ENCODE measurements at places on chromosomes 11 and 22.

GRCh38 chr11:128447233-128447632, 140.1 kb downstream of the ETS1 start:
- DNase-seq, result no peak

DNA sequence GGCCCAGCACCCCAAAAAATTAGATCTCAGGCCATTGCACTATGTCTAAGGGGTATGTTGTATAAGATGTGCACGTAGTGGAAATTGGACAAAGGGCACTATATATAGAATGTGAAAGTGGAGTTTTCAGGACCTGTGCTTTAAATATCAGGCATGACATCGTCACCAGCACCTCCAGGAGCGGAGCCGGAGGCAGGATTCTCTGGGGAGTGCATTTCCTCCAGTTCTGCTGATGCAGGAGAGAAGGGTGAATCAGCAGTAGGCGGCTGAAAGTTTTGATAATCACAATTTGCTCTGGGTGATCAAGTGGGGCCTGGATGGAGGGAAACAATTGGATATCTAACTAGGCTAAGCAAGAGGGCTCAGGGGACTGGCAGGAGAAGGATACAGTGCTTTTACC, 69.1 kb upstream of the NTM start:
- no peak for DNase-seq

DNA sequence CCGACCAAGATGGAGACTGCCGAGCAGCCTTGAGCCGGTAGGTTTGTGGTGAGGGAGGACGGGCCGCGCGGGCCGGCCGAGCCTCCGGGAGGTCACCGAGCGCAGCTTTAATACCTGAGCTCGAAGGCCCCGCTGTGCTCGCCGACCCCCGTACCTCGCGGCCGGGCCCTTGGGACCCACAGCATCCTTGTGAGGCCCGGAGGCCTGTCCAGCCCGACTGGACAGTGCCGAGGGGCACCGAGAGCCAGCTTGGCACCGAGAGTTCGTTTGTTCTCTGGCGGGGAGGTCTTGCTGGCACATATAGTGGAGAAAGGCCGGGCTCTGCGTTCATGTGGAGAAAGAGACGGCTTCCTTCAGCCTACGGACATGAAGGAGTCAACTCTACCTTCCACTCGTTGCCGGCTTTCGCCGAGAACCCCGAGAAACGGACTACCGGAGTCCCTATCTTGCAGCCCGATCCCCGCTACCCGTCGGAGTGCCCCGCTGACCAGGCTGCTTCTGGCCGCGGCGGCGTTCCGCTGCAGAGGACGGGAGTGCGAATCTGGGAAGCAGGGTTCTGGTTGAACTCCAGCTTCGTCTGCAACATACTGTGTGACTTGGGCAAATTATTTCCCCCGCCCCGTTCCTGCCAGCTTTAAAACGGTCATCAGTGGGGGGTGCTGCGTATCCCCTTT, 349 bp downstream of the TSSC4 start:
- DNase-seq, result no peak

GRCh38 chr11:123206791-123207434, 11.9 kb upstream of the CLMP start:
- DNase-seq, result no peak

DNA sequence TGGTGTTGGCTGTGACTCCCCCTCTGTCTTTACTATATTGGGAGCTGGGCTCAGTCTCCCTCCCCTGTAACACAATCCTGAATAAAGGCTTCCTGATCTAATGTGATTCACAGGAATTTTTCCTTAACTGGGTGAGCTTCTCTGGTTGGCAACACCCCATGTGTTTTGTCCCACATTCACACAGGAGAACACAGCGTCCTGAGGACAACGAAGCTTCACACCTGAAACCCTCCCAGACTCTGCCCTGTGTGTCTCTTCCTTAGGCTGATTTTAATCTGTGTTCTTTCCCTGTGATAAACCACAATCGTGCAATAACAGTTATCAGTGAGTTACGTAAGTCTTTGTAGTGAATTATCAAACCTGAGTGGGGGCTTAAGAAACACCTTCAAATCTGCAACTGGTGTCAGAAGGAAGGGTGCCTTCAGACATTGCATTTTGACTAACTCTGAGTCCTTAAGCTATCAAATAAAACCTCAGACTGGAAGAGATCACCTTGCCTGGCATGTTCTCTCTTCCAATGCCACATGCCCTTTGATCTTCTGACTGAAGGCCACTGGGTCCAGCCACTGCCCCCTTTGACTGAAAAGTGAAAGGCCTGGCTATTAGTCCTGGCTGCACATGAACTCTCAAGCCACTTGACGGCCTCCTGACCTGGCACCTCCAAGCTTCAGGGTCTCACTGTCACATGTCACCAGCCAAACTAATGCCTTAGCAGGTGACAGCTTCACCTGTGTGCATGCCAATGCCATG, 17.3 kb downstream of the APOL3 start:
- DNase-seq, result no peak

DNA sequence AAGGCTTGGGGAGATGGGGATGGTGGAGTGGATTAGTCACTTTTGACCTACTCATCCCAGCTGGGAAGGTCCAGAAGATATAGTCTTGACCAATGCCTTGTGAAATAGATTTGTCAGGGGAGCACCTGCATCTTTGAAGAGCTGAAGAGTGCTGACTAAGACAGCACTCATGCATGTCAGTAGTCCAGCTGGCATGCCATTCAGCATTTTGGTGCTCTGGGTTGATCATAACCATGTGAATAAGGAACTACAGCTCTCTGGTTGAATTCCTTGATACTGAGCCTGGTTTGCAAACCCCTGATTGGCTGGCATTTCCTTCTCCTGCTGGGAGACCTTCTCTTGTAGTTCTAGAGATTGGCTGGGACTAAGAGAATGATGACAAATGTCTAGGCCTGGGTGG, 106.8 kb upstream of the ALX4 start:
- no peak for DNase-seq

DNA sequence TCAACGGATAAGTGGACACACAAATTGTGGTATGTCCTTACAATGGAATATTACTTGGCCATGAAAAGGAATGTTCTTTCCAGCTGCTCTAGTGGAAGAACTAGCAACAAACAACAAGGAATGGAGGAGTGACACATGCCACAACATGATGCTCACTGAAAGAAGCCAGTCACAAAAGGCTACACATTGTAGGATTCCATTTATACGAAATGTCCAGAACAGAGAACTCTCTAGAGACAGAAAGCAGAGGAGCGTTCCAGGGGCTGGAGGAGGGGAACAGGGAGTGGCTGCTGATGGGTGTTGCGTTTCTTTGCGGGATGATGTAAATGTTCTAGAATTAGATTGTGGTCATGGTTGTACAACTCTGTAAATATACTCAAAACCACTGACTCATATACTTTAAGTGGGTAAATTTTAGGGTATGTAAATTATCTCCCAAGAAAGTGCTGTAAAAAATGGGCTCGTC, 32.4 kb upstream of the PDGFB start:
- no peak for DNase-seq

- no peak for DNase-seq
These were observed 5.1 kb downstream of the SSTR3 start for GRCh38 chr22:37206841-37207821.

- no peak for DNase-seq
These were observed 33.8 kb upstream of the OLFML1 start for GRCh38 chr11:7451520-7451919.

- no peak for DNase-seq
These were observed 23.0 kb downstream of the CRKL start for GRCh38 chr22:20940186-20940651.

DNA sequence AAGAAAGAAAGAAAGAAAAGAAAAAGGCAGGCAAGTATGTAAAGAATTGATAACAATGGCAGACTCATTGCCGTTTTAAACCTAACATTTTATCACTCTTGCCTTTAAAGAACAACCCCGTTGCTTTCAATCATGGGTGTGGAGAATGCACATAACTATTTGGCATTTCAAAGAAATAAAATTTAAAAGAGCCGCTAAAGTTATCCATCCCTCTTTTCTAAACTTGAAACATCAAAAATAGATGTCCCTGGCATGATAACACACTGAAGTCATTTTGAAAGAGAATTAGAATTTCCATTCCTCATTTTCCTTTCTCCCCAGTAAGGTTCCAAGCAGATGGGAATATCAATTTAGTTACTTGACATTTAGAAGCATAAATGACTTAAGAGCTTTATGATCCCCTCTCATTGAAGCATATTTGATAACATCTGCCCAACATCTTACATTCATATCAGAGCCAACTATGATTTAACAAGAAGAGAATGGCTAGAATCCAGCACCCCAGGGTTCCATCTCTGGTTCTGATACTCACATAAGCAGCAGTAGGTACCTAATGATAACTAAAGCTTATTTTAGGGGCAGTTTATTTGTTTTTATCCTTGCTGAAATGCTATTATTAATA, 529.6 kb upstream of the LRRC4C start:
- no peak for DNase-seq

- no peak for DNase-seq
These were observed 8.3 kb downstream of the WT1 start for GRCh38 chr11:32426819-32427615.

DNA sequence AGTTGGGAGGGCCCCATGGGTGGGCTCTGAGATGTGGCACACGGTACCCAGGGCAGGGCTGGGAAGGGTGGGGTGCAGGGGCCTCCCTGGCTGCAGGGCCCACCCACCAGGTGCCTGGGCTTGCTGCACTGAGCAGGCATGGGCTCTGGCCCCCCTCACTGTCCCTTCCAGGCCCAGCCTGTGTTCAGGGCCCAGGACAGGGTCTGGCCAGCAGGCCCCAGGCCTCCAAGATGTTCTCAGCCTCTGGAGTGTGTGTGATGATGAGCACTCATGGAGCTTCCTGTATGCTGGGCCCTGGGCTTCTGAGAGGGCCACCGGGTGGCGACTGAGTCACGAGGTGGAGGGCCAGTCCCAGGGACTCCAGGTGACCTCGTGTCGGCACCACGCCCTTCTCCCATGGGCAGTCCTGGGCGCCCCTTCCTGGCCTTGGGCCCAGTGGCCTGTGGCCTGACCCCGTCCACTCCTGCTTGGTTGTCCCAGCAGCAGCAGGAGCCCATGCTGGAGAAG, 55.9 kb upstream of the CCDC188 start:
- DNase-seq, result no peak

DNA sequence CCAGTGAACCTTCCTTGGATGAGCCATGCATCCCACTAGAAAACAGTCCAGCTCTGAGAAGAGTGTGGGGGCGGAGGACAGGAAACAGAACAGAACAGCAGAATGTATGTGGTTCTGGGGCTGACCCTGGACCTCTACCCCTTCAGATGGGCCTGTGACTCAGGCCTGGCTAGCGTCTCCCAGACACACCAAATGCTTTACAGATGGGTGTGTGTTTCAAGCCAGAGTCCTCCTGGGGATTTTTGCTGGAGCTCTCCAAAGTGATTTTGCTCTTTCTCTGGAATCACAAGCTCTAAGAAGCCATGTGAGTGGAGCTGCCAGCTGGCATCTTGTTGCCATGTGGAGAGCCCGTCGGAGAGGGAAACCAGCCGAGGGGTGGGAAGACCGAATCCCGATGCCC, 13.2 kb upstream of the C1QTNF4 start:
- no peak for DNase-seq

GRCh38 chr11:61068581-61068980, 33.7 kb upstream of the CD5 start:
- DNase-seq, result no peak

GRCh38 chr22:38799265-38800002, 5.5 kb upstream of the DNAL4 start:
- DNase-seq, result no peak

DNA sequence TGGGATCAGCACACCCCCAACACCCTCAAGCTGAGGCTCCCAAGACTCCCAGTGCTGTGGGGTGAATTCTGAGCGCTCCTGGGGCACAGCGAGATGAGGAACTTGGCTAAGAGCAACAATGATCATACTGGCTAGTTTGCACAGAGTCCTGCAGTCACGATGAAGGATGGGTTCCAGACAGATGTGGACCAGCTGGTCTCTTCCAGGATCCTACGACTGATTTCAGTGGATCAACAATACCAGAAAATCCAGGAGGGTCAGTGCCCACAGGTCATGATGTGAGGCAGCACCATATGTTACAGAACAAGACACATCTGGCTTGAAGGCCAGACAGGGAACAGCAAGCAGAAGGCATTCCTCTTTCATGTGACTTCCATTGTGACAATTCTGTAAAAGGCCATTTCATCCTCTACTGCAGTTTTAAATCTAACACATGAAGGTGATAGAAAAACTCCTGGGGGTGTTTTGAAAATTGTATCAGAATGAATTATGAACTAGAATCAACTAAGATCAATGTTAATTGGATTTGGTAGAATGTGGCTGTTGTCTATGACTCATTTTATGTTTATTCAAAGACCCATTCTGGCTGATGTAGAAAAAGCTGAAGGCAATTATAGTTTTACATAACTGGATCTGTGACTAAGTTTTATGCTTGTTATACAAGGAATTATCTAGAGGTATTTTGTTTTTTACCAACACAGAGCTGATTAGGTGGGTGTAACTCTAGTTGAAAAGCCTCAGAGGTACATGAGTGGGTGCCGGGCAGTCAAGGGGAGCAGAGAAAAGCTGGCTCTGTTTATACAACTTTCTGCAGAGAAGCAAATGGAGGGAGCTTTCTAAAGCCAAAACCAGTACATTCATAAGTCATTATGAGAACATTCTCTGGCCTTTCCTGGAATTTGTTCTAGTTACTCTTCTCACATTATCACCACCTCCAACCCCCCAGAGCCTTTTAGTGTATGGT, 29.1 kb downstream of the OR52K1 start:
- DNase-seq, result no peak

DNA sequence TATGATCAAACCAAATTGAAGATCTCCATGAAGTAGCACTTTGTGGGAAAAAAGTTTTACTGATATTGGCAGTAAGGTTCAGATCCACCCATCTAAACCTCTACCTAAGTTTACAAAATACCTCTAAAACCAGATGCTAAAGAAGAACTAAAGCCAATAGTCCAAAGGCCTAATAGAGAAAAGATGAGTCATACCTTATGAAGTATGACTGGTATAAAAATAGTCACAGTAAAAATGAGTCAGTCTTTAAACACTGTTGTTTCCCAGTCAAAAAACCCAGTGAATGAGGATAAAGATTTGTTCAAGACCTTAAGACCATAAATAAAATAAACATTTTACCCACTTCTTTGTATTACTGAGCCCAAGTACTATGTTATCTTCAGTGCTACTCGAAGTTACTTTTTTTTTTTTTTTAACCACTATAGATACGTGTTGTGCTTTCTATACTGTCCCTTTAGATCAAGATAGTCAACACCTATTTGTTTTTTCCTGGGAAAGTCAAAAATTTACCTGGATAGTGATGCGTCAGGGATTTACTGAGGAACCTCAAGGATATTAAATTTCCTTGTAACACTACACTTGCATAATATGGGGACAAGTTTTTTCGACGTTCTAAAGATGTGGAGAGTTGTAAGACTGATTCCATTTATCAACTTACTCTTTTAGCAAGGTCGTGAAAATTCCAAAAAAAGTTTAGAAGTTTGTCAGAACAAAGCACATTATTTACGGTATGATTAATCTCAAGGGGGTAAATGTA, 87.3 kb downstream of the CCDC73 start:
- DNase-seq, result no peak
